ENCODE measurements at places on chromosomes 11 and 22. TPM values are rescaled to one million over a fixed set of nuclear protein-coding genes. Genes with fewer than 3 reads are reported as not detected.

DNA sequence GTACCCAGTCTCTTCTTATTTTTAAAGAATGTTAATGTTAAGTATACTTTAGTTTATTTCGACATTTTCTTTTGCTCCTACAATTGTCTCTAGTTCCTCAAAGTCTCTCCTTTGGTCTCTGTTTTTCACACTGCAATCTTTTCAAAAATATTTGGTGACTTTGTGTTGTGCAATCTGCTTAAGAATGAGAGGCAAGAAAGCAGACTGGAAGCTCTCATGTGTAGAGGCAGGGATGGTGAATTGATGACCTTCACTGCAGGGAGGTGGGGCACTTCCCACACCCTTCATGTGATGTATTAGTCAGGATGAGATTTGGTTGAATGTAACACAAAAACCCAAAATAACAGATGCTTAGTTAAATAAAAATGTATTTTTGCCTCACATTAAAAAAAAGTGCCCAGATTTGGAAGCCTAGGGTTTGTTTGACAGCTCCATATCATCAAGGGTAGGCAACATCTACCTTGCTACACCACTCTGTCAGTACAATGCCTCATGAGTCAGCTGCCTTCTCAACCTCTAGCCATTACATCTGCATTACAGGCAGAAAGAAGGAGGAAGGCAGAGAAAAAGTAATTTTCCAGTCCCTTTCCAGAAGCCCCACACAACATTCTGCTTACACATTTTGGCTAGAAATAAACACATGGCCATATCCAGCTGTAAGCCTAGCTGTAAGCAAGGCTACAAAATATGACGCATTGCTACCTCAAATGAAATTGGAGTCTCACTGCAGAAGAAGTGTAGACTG, 3.8 kb upstream of the MMP27 start:
- no peak overlapping the region for H3K27ac ChIP-seq
- no peaks in the 10 kb centered on the region for H3K36me3 ChIP-seq
- no peak for DNase-seq
- no peak overlapping the region for H3K4me3 ChIP-seq
- H3K4me1 ChIP-seq, result no peaks in the 10 kb centered on the region

GRCh38 chr11:129973068-129973467, 29.6 kb downstream of the PRDM10 start:
- H3K4me3 ChIP-seq, result no peak overlapping the region
- peaks cover 3% of the 10 kb centered on the region for H3K36me3 ChIP-seq
- H3K27ac ChIP-seq, result no peak overlapping the region
- H3K4me1 ChIP-seq, result peaks cover 2% of the 10 kb centered on the region

- H3K27ac ChIP-seq, result no peak overlapping the region
- no peaks in the 10 kb centered on the region for H3K27me3 ChIP-seq
- no peak overlapping the region for H3K4me3 ChIP-seq
- DNase-seq, result no peak
- no peaks in the 10 kb centered on the region for H3K36me3 ChIP-seq
Measured at GRCh38 chr11:121669422-121669821, 216.7 kb upstream of the SORL1-AS1 start.

GRCh38 chr11:115126515-115127208, 377.6 kb downstream of the CADM1 start:
- H3K27me3 ChIP-seq, result peaks cover 2% of the 10 kb centered on the region
- no peaks in the 10 kb centered on the region for H3K36me3 ChIP-seq
- H3K4me1 ChIP-seq, result no peaks in the 10 kb centered on the region

DNA sequence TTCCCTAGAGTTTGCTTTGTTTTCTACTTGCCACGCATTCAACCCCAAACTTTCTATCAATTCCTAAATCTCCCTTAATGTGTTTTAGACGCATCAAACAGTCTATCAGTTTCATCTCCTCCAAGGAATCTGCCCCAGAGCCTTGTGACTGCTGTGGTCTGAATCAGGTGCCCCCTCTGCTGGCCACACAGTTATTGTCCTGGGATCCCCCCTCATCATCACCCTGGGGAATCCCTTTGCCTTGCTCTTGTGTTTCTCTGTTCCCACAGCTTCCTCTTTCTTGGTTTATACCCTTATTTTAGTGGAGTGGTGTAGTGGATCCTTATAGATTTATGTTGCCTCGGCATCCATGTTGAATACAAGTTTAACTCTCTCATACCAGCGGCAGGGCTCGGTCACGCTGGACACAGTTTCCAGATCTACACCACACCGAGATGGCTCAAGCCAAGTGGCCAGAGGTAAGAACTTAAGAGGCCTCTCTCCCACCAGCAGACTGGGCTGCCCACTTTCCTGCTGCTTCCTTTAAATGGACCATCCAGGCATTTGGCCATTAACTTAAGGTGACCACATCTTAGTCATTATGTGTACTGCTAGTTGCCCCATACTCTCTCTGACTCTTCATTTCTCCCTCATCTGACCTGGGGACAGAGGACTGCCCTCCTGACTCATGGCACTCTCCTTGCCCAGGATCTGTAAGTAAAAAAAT, 8.2 kb downstream of the UPB1 start:
- H3K27ac ChIP-seq, result no peak overlapping the region
- no peak overlapping the region for H3K4me3 ChIP-seq
- DNase-seq, result peak; percentile 84
- no peaks in the 10 kb centered on the region for H3K36me3 ChIP-seq

- DNase-seq, result no peak
- no peaks in the 10 kb centered on the region for H3K4me1 ChIP-seq
- no peaks in the 10 kb centered on the region for H3K36me3 ChIP-seq
- H3K27me3 ChIP-seq, result peaks cover 12% of the 10 kb centered on the region
Measured at GRCh38 chr11:112610494-112610893, 349.8 kb upstream of the PLET1 start.

DNA sequence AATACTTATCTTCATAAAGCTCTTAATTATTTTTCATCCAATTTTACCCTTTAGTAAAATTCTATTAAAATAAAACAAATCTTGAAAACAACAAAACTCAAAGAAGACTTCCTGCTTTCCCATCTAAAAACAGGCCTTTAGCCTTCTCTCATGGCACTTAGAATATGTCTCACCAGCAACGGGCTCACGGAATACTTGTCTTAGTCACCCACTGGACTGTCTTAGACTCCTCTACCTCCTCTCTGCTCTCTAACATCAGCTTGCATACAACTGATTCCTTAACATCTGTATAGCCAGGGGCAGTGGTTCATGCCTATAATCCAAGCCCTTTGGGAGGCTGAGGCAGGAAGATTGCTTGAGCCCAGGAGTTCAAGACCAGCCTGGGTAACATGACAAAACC, 13.7 kb downstream of the HPS5 start:
- no peak overlapping the region for H3K27ac ChIP-seq
- H3K4me1 ChIP-seq, result peaks cover 2% of the 10 kb centered on the region
- H3K4me3 ChIP-seq, result no peak overlapping the region
- DNase-seq, result no peak
- H3K36me3 ChIP-seq, result peaks cover 28% of the 10 kb centered on the region

DNA sequence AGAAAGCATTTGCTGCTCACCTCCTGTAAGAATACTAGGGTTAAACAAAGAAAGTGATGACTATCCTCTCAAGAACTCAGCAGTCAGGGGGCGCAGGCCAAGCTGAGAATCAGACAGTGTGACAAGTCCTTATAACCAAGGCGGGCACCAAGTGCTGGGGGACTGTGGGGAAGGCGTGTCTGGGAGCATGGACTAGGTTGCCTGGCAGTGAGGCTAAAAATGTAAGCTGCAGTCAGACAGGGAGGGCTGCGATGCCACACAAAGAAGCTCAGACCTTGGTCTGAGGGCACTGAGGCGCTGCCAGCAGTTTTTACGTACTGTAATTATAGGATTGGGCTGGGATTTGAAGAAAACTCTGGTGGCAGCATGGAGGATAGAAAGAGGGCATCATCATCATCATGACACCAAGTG, 73.7 kb downstream of the FLI1 start:
- peak overlapping the region; percentile 13 for H3K27ac ChIP-seq
- peaks cover 17% of the 10 kb centered on the region for H3K4me1 ChIP-seq
- peaks cover 40% of the 10 kb centered on the region for H3K36me3 ChIP-seq
- H3K4me3 ChIP-seq, result no peak overlapping the region
- no peaks in the 10 kb centered on the region for H3K27me3 ChIP-seq
- no peak for DNase-seq

DNA sequence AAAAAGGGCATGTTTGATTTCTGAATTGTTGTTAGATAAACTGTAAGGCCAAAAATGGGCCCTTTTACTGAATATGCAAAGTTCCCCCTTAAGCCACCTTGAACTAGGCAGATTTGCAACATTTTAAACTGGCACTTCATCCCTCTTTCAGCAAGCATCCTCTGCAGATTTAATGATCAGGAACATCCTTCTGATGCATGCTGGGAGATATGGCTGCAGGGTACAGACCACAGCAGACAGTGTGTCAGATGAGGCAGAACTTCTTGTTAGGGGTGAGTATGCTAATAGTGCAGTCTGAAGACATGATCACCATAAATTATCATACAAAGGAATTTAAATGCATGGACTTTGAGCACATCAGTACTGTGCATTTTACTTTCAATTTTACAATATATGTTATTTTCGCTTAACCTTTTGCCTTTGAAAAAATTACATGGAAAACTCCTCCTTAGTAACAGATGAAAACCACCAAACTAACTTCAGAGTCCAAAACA, 462.5 kb upstream of the ARHGAP42 start:
- no peak for DNase-seq
- no peak overlapping the region for H3K27ac ChIP-seq
- no peaks in the 10 kb centered on the region for H3K4me1 ChIP-seq
- no peaks in the 10 kb centered on the region for H3K36me3 ChIP-seq

DNA sequence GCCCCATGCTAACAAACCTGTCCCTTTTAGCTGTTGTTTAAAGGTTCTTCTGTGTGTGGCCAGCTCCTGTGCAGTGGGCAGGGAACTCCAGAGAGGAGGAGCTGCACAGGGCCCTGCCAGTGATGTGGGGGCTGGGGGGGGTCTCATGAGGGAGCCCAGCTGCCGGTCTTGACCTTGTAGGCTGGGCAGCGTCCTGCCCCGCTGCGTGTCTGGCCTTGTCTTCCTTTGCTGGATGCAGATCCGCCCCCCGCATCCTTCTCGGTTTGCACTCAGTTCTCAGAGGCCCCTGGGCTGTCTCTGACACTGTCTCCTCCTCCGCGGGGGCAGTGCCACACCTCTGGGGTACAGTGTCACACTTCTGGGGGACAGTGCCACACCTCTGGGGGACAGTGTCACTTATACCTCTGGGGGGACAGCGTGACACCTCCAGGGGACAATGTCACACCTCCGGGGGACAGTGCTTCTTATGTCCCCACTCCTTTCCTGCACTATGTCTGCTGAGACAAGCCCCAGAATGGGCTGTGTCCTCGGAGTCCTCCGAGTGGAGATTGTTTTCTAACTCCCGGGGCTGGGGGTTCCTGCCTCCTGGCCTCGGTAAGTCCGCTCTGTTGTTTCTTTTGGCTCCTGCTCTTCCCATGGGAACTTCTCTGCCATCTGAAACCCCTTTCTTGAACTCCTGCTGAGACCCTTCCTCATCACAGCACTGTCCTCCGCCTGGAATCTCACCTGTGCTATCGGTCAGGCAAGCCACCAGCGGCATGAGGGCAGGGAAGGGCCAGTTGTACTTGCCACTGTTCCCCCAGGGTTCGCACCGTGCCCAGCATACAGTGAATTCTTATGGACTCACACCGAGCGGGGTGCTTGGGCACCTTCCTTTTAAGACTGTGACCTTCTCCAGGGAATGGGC, 788.3 kb downstream of the TBC1D22A start:
- H3K27me3 ChIP-seq, result peaks cover 2% of the 10 kb centered on the region
- no peak overlapping the region for H3K4me3 ChIP-seq
- H3K4me1 ChIP-seq, result no peaks in the 10 kb centered on the region
- DNase-seq, result no peak
- H3K27ac ChIP-seq, result no peak overlapping the region

DNA sequence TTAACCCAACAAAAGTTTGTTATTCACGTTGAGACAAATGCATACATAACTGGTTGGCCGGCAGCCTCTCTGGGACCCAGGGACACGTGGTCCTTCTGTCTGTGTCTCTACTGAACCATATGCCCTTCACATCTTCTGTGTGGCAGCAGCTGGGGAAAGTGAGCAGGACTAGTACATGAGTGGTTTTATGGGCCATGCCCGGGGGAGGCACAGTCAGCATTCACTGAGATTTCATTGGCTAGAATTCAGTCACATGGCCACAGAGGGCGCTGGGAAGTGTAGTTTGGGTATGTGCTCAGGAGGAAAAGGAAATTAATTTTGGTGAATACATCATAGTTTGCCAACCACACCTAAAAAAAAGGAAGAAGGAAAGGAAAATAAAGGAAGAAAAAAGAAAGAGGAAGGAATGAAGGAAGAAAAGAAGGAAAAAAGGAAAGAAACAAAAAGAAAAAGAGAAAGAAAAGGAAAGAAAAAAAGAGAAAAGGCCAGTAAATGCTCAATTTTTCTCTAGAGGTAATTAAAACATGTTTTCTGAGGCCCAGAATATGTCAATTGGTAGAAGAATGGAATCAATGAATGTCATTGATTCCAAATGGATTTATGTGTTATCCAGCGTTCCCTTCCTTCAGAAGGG, 55.9 kb upstream of the KIRREL3 start:
- peaks cover 1% of the 10 kb centered on the region for H3K27me3 ChIP-seq
- no peak overlapping the region for H3K27ac ChIP-seq
- no peaks in the 10 kb centered on the region for H3K36me3 ChIP-seq

GRCh38 chr11:97354576-97354975, 964.8 kb downstream of the JRKL start:
- H3K4me1 ChIP-seq, result no peaks in the 10 kb centered on the region
- no peaks in the 10 kb centered on the region for H3K36me3 ChIP-seq
- no peak overlapping the region for H3K27ac ChIP-seq

GRCh38 chr11:63719987-63720386, 38.7 kb downstream of the RTN3 start:
- H3K4me1 ChIP-seq, result no peaks in the 10 kb centered on the region
- H3K4me3 ChIP-seq, result no peak overlapping the region
- no peaks in the 10 kb centered on the region for H3K27me3 ChIP-seq
- no peaks in the 10 kb centered on the region for H3K36me3 ChIP-seq

DNA sequence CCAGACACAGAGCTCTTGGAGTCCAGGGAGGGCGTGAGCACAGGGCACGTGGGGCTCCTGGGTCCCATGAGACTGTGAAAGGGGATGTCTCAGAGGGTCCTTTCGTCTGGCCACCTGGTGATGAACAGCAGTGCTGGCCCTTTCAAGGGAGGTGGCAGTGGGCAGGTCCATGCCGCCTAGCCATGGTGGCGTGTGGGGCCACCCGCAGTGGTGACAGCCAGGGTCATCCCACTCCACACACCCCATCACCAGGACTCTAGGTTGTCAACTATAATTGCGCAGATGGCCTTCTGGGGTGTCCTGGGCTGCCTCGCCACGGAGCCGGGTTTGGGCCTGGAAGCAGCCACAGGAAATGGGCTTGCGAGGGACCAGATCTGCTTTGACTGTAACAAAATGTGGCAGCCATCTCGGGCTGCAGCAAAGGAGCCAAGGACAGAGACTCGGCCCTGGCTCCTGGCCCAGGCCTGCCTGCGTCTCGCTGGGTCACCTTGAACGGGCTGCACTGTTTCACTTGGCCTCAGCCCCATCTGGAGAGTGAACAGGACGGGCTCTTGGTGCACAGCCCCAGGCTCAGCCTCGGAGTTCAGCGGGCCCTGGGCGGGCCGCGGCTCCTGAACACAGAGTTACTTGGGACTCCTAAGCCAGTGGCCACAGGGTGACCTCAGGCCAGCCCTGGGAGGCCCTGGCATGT, 1350.5 kb downstream of the BRD1 start:
- no peak overlapping the region for H3K27ac ChIP-seq
- no peaks in the 10 kb centered on the region for H3K4me1 ChIP-seq

The DSCAML1 gene
- 0.13 TPM for total RNA-seq

The NXPE1 gene
- total RNA-seq, result not detected

The TRAF6 gene
- total RNA-seq, result 8.8 TPM

The KRTAP5-1 gene
- not detected for total RNA-seq

The ART1 gene
- not detected for total RNA-seq

The DRD4 gene
- total RNA-seq, result 0.88 TPM

The RIC3 gene
- 7.6 TPM for total RNA-seq

The CLMP gene
- total RNA-seq, result 0.09 TPM

The ATL3 gene
- 24.4 TPM for total RNA-seq

The BIRC3 gene
- 108 TPM for total RNA-seq

All from activated CD8-positive, alpha-beta T cell treated with anti-CD3 and anti-CD28 coated beads for 36 hours (primary cell).